Nucleus accumbens (tissue), 56 donors: ENCODE measurements at places on chromosomes 4 and X.

DNA sequence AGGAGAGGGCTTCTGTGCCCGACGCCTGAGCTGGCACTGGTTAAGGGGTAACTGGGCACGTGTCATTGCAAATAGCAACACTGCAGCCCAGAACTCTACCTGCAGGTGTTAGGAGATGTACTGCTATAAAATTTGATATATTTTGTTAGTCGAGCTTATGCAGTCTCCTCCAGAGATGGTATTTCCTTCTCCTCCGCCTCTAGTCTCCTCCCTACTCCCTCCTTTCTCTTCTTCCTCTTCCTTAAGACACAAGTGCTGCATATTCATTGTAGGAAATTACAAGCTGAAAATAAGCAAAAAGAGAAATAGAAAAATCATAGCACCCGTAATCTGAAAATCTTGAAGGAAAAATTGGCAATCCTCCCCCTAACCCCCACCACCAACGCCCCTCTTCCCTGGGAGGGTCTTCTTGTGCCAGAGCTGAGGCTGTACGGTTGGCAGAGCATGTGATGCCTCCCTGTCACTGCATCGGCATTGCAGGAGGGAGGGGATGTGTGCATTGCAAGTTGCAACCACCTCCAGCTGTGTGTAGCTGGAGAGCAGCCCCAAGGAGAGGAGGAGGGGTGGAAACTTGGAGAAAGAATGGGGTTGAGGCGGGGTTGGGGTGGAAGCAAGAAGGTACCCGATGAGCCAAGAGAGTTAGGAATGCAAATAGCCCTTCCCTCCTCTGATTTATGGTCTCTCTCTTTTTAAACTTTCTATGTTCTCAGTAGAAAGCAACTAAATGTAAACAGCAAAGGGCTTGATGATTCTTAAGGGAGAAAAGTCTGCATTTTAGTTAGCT is 48.3 kb upstream of the MND1 start:
- DNase-seq = no peak

GRCh38 chr4:126375462-126376054 is 1060.8 kb downstream of the FAT4 start:
- no peak for DNase-seq

- DNase-seq = no peak
Measured at GRCh38 chr4:184671101-184671500, 21.6 kb downstream of the PRIMPOL start.

GRCh38 chr4:173252024-173252935 is 81.9 kb downstream of the HMGB2 start:
- peak; percentile 5 for DNase-seq
